ENCODE measurements at places on chromosomes 5 and 9.

- peak; percentile 2 for DNase-seq
Observed at GRCh38 chr5:141734501-141735229, 52.6 kb upstream of the ARAP3 start.

GRCh38 chr9:135739271-135740220, 37.6 kb downstream of the KCNT1 start:
- DNase-seq: no peak

- DNase-seq: no peak
Observed at GRCh38 chr9:124325816-124326215, 68.1 kb downstream of the NEK6 start.

- DNase-seq: no peak
Observed at GRCh38 chr5:142819825-142820224, 49.6 kb downstream of the ARHGAP26 start.

Measured in stimulated activated CD8-positive, alpha-beta memory T cell treated with anti-CD3 and anti-CD28 coated beads, Interleukin-15, amount 100 ng/mL, for 48 hours (primary cell).